Activated T-cell treated with anti-CD3 and anti-CD28 coated beads for 1 hour (primary cell): ENCODE measurements at places on chromosomes 2 and 18.

- DNase-seq, result no peak
These were observed 21.0 kb upstream of the ZBTB7C start for GRCh38 chr18:48430150-48430549.

- DNase-seq, result no peak
These were observed 94.3 kb downstream of the ZFP36L2 start for GRCh38 chr2:43131890-43132682.

- DNase-seq, result no peak
These were observed 240.2 kb upstream of the SLC14A2 start for GRCh38 chr18:45374878-45375630.

DNA sequence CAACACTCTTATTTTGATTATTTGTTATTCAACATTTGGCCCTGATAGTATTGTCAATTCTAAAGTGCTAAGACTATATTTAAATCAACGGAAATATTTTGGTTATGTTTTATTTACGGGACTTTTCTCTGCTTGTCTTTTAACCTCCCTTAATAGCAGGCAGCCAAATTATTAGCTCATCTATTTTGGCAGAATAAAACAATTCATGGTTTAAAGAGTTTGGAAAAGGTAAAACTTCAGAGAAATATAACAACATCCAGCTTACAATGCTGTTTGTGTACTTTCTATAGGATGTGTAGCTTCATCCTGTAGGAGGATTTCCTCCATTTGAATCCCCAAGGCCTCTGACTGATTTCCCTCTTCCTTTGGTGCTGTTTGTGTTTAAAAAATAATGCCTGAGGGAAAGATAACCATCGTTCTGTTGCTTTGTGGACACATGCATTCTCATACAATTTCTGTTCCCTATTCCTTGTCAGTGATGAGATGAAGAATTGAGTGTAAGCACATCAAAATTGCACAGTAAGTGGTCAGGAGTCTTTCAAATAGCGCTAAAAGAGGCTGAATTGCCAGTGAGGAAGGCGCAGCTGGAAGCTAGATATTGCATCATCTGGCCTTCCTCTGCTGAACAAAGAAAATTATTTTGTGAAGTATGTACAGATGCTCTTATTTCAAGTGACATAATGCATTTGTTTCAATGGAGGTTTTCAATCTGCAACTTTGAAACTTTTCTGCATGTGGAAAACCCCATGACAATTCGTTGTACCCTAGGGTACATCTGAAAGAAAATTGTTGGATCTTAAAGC lies 80.3 kb downstream of the CD28 start:
- no peak for DNase-seq

GRCh38 chr2:68968221-68968620 lies 6.2 kb upstream of the GKN1 start:
- no peak for DNase-seq

GRCh38 chr18:74507097-74507881 lies 11.1 kb downstream of the CNDP2 start:
- DNase-seq, result no peak

DNA sequence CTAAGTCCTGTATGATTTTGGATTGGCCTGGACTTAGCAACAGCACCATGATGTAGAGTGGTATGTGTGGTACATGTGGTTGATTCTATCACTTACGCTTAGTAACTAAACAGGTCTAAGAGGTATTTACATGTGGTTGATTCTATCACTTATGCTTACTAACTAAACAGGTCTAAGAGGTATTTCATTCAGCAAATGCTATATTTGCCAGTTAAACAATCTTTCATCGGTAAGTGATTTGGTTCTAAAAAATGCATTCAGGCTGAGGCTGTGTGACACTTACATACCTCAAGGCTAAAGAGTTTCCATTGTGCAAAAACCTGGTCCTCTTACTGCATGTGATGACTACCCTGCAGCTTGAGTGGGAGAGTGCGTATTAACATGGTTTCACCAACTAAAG lies 13.1 kb downstream of the EIF4E2 start:
- DNase-seq, result no peak

GRCh38 chr18:72940986-72941385 lies 73.2 kb upstream of the NETO1 start:
- no peak for DNase-seq
